BJ (cell line): ENCODE measurements at places on chromosomes 5 and 9. TPM values are rescaled to one million over a fixed set of nuclear protein-coding genes. Genes with fewer than 3 reads are reported as not detected.

The PTGES gene
- 10.5 and 16.4 TPM in 2 replicates for polyA plus RNA-seq

The KCNN2 gene
- polyA plus RNA-seq = 4.6 and 5.1 TPM in 2 replicates

The AFAP1L1 gene
- 1.2 and 1.3 TPM in 2 replicates for polyA plus RNA-seq

The EXOSC3 gene
- 14.2 and 21.8 TPM in 2 replicates for polyA plus RNA-seq

DNA sequence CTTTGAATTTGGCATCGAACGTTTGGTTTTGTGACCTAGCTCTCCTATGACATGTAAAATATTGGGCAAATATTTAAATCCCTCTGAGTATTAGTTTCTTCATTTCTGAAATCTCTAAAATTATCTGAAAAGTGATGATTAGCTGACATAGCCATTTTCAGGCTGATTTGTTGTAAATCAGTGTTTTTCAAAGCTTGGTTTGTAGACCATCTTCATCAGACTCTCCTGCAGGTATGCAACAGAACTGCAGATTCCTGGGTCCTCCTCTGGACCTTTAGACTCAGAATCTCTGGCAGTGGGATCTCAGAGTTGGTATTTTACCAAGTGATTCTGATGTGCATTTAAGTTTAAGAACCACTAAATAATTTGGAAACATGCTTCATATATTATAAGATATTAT is 38.9 kb upstream of the NMUR2 start:
- DNase-seq = no peak

- DNase-seq = no peak
Measured at GRCh38 chr5:75567710-75568109, 43.5 kb upstream of the ANKDD1B start.

DNA sequence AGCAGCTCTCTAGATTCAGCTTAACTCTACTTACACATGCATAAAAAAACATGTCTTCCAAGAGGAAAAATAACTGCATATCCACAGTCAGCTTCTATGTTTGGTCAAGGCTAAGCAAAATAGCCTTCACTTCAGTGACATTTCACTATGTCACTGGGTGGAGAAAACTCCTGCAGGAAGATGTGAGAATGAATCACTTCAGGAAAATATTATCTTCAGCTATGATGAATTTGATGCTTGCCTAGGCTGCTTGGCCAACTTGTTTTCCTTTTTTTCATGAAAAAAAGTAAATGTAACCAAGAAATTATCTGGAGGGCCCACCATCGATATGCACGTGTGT is 143.0 kb upstream of the ZNF608 start:
- DNase-seq = no peak
